Stimulated activated CD8-positive, alpha-beta memory T cell treated with anti-CD3 and anti-CD28 coated beads, Interleukin-4, amount 100 ng/mL, for 1 hour (primary cell): ENCODE measurements at places on chromosomes 5 and 9.

- DNase-seq: no peak
Observed at GRCh38 chr9:11828201-11828600, 865.0 kb upstream of the TYRP1 start.

DNA sequence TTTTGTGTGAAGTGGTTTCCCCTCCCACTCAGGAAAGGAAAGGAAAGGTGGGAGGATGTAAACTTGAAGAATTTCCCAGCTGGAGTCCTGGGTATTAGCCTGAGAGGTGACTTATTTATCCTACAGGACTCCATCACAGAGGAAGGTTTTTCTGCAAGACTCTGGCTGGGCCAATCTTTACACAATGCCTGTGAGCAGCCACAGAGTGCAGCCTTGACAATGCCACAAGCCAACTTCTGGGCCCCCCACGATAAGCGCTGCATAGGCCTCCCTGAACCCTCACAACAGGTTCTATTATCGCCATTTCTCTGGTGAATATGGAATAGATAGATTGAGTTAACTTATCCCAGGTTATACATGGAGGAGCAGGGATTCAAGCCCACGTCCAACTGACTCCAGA, 12.4 kb downstream of the TTC39B start:
- no peak for DNase-seq

DNA sequence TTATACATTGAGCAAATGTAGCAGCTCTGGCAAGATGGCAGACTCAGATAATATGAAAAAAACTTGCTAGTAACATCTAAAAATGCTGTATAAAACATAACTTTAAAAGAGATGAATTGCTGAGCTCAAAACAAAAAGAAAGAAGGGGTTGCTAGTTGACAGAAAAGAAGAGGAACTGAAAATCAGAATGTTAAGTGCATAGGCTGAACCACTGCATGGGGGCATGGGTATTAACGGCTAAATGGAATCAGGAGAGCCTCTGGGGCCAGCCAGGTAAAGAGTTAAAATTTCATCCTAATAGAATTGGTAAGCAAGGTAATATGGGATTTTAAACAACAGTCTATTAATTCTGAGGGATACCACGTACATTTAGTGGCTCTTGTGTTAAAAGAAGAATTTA, 146.8 kb downstream of the SMC2 start:
- no peak for DNase-seq

GRCh38 chr5:170195961-170196360, 36.8 kb upstream of the C5orf58 start:
- no peak for DNase-seq

- DNase-seq: no peak
Observed at GRCh38 chr9:86082870-86083269, 16.5 kb downstream of the GOLM1 start.

DNA sequence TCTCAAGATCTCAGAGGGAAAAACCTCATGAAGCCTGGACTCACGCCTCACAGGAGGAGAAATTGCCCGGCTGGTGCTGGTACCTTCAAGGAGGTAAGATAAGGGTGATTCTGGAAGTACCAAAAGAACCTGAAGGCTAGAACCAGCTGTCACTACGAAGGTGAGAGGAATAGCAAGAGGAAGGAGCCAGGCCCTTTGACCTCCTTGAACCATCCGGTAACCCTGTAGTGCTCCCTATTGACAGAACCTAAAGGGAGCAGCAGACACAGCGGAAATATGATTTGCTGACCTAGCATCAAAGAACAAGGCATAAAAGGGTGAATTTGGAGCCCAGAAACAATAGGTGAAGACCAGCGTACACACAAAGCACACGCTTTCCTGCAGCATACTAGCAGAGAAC, 92.2 kb downstream of the DOCK8 start:
- DNase-seq: no peak

- no peak for DNase-seq
Observed at GRCh38 chr5:2133080-2133479, 250.4 kb upstream of the IRX4 start.
